MM.1S (cell line): ENCODE measurements at places on chromosomes 5 and 9.

GRCh38 chr5:178588769-178589168 lies 1.4 kb downstream of the COL23A1 start:
- no peak for DNase-seq

- no peak for DNase-seq
These were observed 231.0 kb downstream of the ESM1 start for GRCh38 chr5:54754420-54754819.

GRCh38 chr5:157326440-157327005 lies 60.6 kb downstream of the CYFIP2 start:
- no peak for DNase-seq

GRCh38 chr9:21689854-21690253 lies 112.6 kb upstream of the MTAP start:
- DNase-seq: no peak

DNA sequence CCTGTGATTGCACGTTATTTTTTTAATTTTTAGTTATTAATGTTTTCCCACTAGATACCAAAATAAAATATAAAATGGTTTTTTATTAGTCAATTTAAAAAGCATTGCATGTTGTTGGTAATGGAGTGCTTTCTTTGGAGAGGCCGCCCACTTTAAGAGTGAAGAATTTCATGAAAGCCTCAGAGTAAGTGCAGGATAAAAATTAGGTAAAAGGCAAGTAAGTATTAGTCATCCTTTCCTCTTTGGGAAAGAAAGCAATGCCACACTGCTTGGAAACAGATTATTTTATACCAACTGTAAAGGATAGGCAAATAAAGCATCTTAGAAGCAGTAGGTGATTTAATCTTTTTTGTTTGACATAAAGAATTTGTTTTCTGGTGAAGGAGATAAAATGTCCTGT lies 62.9 kb downstream of the HSD17B4 start:
- no peak for DNase-seq

DNA sequence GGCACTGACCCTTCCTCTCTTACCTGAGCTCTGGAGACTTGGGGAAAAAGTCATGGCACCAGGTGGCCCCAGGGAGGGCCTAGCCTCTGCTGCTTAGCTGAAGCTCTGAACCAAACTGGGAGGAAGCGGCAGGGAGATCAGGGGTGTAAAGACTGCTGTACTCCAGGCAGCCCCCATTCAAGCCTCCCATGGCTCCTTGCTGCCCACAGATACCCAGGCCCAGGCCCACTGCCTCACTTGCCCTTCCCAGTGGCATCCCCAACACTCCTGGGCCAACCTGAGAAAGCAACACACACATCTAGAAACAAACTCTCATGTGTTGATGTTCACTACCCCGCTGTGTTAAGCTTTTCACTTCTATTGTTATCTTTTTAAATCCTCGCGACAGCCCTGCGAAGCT lies 151.6 kb downstream of the C5orf15 start:
- DNase-seq: peak; percentile 2

- DNase-seq: no peak
These were observed 147.3 kb downstream of the PARP8 start for GRCh38 chr5:50813691-50814090.

DNA sequence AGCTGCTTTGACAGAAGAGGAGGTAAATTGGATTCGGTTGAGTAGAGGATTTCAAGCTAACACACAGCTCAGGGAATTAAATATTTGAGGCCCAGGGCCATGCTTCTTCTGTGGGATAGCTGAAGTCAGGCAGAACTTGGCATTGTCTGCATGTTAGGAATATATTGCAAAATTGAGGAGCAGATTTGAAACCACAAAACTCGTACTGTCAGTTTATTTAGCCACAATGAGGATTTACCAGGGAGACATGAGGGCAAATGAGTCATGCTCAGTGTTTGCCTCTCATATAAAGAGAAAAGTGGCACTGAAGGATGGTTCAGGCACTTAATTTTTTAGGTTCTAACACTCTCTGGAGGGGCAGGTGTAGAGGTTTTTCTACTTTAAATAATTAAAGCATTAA lies 83.0 kb upstream of the PRLR start:
- DNase-seq: no peak

GRCh38 chr5:63053019-63053638 lies 474.5 kb downstream of the LRRC70 start:
- DNase-seq: no peak

GRCh38 chr5:172939611-172940267 lies 19.5 kb upstream of the RPL26L1 start:
- no peak for DNase-seq

GRCh38 chr5:161001604-161002003 lies 149.6 kb upstream of the ATP10B start:
- no peak for DNase-seq

GRCh38 chr9:105206821-105207699 lies 37.4 kb upstream of the SLC44A1 start:
- DNase-seq: no peak

DNA sequence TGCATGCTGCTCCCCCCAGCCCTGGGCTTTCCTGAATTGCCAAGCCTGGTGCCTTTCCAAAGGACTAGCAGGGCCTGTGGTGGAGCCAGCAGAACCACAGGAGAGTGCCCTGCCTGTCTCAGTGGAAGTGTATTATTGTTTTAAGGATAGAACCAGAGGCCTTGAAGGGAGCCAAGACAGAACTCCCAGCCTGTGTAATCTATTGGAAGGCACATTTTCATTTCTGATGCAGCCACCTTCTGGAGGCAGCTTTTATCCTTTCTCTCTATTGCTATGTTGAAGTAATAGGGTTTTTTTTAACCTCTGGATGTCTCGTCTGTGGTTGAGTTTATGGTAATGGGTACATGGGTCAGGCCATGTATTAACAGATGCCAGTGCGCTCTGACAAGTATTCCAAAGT lies 29.3 kb downstream of the RNF44 start:
- DNase-seq: no peak

- DNase-seq: no peak
These were observed 52.6 kb downstream of the NDUFS4 start for GRCh38 chr5:53613061-53613460.

- DNase-seq: no peak
These were observed 24.1 kb downstream of the UBE2QL1 start for GRCh38 chr5:6472792-6473191.
